ENCODE measurements at places on chromosomes 1 and 21.

- DNase-seq, result no peak
Measured at GRCh38 chr1:109104364-109105151, 9.4 kb upstream of the ELAPOR1 start.

GRCh38 chr1:65237503-65237902, 71.8 kb upstream of the DNAJC6 start:
- no peak for DNase-seq

DNA sequence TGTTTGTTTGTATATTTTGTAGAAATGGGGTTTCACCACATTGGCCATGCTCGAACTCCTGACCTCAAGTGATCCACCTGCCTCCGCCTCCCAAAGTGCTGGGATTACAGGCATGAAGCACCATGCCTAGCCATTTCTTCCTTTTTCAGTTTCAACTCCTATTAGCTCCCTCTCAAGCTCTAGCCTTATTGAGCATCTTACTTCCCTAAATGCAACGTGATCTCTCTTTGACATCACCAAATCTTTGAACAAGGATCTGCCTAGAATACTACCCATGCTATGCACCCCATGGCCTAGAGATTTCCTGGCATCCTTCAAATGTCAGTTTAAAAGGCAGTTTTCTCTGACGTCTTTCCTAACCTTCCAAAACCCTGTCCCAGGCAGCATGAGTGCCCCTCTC, 91.1 kb upstream of the NR5A2 start:
- no peak for DNase-seq

DNA sequence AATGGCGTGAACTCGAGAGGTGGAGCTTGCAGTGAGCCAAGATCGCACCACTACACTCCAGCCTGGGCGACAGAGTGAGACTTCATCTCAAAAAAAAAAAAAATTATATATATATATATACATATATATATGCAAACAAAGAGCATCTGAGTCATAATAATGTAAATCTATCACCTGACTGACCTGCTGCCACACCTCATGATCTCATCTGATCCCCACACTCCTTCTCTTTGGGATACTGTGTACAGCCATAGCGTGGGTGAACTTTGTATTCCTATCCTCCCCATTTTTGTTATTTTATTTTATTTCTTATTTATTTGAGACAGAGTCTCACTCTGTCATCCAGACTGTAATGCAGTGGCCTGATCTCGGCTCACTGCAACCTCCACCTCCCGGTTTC, 2.6 kb upstream of the HDAC1 start:
- no peak for DNase-seq

GRCh38 chr1:239868058-239868832, 223.4 kb upstream of the FMN2 start:
- no peak for DNase-seq

GRCh38 chr1:202852163-202852904, 36.6 kb downstream of the RABIF start:
- peak; percentile 62 for DNase-seq

- no peak for DNase-seq
Measured at GRCh38 chr1:213698092-213698702, 289.6 kb upstream of the PROX1 start.

DNA sequence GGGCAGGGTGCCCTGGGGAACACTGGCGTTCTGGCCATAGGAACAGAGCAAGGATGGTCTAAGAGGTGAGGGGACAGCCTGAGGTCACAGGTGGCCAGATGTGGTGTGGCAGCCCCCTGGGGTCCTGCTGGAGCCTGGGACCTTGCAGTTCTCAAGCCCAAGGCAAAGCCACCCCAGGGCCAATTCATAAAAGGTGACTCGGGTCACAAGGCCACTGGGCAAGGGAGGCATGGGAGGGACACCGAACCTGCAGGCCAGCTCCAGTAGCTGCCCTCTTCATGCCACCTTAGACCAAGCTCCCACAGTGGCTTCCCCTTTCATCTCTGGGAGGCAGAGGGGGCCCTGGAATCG, 19.3 kb downstream of the TNFRSF25 start:
- no peak for DNase-seq

GRCh38 chr1:67166196-67166595, at the start of gene IL23R:
Gene IL23R, plus strand, starts transcription at chr1:67166454. Its CDS starts 1,667 bp downstream, at chr1:67168121.
- no peak for DNase-seq

GRCh38 chr1:60280819-60281218, 207.2 kb upstream of the C1orf87 start:
- DNase-seq, result no peak

DNA sequence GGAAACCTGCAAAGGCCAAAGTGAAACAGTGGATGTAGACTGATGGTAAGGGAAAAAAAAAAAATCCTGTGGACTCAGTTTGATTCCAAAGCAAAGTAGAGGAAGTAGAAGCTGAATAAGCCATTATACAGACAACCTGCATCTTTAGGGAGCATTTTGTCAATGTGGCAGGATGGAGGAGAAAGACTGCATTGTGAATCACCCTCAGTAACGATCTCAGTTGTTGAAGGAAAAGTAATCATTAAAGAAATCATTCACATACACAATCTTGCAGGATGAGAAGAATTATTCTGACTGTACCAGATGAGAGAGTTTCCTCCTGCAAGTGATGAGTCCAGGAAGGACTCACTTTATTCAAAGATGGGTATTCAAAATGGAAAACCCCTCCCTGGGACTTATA, 45.1 kb upstream of the TRIM67 start:
- DNase-seq, result no peak

DNA sequence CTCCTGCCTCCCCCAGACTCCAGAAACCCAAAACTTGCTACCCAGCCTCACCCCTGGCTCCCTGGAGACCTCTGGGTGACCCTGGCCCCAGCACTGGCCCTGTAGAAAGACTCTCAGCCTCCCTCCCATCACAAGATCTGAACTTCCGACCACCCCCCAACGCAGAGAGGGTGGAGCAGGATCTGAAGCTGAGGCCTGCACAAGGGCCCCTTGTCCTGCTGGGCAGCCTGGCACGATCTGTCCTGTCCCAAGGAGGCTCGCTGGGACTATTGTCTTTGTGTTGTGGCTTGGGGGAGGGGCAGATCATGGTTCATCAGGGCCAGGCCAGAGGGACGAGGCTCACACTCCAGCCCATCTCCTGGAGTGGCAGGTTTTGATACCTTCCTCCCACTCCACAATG, 20.0 kb downstream of the PHLDA3 start:
- DNase-seq, result no peak

DNA sequence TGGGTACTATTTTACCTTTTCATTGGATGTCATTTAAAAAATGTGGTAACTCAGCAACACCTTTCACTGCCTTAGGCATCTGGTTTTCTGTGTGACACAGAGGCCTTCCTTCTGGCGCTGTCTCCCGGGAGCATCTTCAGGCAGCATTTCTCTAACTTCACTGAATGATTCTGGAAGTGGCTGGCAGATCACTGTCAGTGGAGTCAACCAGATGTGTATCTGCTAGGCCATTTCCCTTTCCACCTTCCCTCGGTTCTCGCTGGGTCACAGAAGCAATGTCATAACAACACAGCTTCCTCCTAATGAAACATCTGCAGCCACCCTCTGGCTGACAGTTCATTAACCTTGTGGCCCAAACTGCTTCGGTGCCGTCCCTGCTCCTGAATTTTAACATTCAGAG, 137.8 kb downstream of the KIF26B start:
- DNase-seq, result no peak

DNA sequence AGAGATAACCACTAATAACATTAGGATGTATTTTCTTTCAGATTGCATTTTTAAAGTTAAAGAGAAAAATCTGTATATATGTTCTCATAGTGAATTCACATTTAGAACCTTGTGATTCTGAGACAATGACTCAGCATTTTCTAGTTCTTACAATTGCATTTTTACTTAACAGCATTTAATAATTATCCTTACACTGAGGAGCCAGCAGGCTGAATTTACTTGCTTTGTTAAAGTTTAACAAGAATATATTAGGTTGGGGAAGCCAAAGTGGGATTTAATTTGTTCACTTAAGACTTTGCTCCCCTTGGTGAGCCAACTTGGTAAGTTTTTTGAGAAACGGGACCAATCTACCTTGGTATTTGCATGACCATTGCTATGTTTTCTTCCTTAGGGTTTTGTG, 4.5 kb downstream of the PATJ start:
- DNase-seq, result peak; percentile 38

- DNase-seq, result peak; percentile 59
Measured at GRCh38 chr1:172351346-172351745, 69.1 kb upstream of the C1orf105 start.

DNA sequence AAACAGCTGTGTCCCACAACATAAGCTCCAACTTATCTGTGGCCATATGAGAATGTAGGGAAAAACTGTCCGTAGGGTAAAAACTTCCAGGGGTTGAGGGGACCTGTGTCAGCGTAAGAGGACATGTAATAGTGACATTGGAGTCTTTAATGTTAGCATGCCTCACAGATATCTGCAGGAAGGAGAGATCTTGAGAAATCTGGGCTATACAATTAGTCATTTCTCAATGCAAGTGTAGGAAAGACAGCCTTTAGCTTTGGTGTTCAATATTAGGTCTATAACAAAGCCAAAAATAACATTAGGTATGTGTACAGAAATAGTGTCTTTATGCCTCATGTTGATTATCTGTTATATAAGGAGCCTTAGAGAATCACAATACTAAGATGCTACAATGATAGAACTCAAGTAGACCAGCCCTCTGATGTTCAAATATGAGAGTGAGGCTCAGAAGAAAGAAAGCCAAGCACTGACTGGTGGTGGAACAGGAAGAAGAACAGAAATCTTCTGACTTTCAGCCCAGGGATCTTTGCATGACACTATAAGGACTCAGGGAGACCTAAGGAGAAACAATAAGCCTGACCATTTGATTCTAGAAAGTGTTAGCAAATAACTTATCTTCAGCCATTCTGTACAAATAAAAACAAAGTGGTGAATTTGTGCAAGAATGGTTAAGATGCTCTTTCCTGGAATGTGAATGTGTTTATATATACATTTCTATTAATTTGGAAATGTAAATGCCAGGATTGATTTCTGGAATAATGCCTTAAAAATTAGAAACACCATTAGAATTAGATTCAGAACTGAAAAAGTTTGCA, 152.6 kb downstream of the ZC3H11B start:
- DNase-seq, result no peak

GRCh38 chr1:197911111-197911856, 5.9 kb upstream of the LHX9 start:
- DNase-seq, result no peak

DNA sequence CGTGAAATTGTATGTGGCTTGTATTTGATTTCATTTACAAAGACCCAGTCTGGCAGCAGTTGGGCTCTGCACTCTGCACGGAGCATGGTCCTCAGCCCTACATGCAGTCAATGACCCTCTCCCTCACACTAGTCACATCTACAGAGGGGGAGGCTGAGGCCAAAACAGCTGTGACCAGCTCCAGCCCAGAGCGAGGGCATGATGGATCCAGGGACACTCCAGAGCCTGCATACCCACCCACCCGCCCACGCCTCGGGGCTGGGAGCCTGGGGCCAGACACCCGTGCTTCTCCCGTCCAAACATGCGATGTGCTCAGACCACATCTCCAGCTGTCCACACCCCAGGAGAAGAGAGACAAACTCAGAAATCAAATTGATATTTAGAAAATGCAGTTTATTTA, 14.0 kb upstream of the PRDM16 start:
- no peak for DNase-seq

DNA sequence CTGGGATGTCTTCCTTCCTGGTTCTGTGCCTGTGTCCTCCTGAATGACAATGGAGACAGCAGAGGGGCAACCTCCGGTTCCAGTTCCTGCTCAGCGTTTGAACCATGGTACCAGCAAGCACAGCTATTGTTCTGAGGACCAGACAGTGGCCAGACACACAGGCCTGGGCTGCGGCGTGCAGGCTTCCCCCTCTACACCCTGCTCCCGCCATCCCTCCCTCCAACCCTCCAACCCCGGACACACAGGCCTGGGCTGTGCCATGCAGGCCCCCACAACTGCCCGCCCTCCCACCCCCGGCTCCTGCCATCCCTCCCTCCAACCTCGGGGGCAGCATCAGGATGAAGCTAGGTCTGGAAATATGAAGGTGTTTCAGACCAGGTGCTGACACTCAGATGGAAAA, 5.6 kb upstream of the MEGF6 start:
- no peak for DNase-seq

DNA sequence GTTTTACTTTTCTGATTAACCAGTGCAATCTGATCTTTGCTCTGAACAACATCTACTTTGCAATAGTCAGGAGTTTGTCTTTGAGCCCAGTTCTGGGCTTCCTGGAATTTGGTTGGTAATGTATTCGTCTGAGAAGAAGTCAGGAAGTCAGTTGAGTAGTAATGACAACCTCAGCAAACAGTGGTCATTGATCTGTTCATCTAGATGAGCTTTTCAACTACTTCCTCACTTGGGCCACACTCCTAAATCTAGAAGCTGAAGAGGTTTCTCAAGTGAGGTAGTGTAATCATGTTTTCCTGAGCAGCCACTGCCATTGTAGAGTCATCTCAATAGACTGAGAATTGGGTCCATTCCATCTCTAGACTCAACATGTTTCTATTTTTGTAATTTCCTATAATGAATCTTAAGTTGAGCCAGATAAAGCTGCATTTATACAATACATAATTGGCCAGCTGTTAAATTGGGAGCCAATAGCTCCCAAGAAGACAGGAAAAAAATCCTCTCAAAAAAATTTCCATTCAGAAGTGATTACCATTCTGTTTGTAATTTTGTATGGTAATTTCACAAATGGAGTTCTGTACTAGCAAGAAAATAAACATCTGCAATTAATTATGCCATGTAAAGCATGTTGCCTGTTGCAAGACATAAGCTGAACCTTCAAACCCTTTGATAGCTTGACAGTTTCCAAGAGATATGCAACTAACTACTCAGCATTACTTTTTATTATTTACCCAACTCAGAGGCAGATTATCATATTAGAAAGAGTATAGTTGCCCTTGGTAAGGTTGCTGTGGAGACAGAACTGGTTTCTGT, 49.6 kb downstream of the WDR64 start:
- DNase-seq, result no peak

GRCh38 chr1:98797506-98797905, 136.0 kb downstream of the SNX7 start:
- DNase-seq, result no peak

- DNase-seq, result peak; percentile 44
Measured at GRCh38 chr1:234729561-234730474, 119.8 kb upstream of the IRF2BP2 start.

All from fibroblast of upper back skin (primary cell).